Left ventricle myocardium superior (tissue), 1 donor: ENCODE measurements at places on chromosomes 16 and 17. TPM values are rescaled to one million over a fixed set of nuclear protein-coding genes. Genes with fewer than 3 reads are reported as not detected.

CHST5 gene
- total RNA-seq, result 0.07 TPM

GRCh38 chr17:75636381-75637142, 3.3 kb downstream of the SMIM5 start:
- peak; percentile 78 for DNase-seq

DNA sequence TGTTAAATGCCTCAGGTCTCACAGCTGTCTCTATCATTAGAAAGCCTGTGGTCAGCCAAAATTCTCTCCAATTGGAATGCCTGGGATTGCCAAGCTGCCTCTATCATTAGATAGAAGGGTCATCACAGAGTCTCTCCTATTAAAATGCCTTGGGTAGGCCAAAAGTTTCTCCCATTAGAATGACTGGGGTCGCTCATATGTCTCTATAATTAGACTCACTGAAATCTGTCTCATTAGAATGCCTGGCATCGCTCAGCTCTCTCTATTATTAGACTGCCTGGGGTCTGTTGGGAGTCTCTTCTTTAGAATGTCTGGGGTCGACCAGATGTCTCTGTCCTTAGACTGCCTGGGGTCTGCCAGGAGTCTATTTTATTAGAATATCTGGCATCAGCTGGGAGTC, 2265.1 kb downstream of the TP53TG3F start:
- DNase-seq, result no peak

DNA sequence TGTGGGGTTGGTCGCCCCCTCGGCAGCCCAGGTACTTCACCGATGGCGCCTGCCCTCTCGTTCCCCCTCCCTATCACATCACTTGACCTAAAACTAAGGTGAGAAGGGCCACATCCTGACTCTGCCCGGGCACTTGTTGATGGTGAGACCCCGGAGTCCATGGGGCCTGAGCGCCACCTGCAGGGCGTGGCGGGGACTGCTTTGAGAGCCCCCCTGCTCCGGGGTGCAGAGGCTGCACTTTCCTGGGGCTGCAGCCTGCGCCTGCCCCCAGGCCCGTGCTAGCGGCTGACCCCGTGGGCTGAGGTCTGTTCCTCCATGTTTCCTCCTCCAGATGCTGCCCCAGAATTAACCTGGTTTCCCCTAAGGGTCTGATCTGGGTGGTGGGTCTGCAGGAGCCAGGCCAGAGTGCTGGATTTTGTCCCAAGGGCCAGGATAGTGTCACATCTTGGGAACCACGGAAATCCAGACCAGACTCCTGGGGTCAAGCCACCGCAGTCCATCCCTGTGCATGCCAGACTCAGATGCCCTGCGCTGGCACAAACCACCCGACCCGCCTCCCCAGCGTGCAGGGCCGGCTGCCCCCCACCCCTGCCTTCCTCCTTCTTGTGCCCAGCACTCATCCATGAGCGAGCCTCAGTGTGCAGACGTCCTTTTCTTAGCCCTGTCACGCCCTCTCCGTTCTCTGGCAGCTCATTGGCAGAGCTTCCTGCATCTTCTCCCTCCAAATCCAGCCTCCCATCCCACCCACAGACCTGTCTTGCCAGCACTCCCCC, 2.7 kb downstream of the NDUFAF8 start:
- peak; percentile 73 for DNase-seq

CHST4 gene
- not detected for total RNA-seq

DNA sequence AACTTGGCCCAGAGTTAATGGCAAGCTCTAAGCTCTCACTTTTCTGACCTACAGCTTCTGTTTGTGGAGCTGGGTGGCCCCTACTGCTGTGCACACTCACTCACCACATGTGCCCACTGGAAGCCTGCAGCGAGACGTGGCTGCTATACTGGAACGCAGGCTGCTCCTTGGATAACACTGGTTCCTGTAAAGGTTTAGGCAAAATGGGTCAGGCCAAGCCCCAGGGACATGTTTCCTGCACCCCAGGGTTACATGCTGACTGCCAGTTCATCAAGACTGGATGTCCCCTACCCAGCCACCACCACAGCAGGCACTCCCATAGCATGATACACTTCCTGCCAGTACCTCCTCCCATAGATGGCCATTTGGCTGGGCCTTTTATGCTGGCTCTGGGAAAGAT, 8.3 kb downstream of the POLDIP2 start:
- DNase-seq, result no peak

GRCh38 chr16:74748616-74749026, 26.0 kb downstream of the FA2H start:
- DNase-seq, result no peak

- no peak for DNase-seq
Observed at GRCh38 chr16:15975172-15975571, 25.8 kb downstream of the ABCC1 start.

TMEM208 gene
- 11.7 TPM for total RNA-seq

DNA sequence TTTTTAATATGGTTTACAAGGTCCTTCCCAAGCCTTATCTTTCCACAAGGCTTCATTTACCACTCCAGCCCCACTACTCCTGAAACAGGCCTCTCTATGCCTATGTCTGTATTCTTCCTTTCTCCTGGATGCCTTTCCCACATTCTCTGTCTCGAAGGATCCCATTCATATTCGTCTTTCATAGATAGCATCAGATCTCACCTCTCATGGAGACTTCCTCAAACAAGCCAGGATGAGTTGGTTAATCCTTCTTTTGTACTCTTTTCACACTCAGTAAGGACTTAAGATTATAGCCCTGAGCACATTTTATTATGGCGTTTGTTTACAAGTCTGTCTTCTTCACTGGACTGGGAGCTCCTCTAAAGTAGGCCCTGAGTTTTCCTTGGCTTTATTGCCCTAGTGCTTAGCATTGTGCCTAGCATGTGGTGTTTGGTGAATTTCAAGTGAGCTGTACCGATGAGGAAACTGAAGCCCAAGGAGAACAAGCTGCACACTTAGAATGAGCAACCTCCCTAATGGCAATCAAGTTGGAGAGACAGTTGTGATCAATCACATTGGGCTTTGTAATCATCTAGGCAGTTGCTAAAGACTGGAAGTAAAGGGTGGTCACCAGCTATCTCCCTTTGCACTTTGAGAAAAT, 10.0 kb upstream of the TBX4 start:
- DNase-seq, result no peak

TOM1L1 gene
- total RNA-seq, result 12.1 TPM

GRCh38 chr17:14997290-14997689, 267.8 kb downstream of the PMP22 start:
- DNase-seq, result no peak

- DNase-seq, result no peak
Observed at GRCh38 chr17:28598389-28598788, 436 bp downstream of the SPAG5 start.

TELO2 gene
- 21.6 TPM for total RNA-seq

GRCh38 chr17:1438593-1439083, 17.4 kb downstream of the CRK start:
- DNase-seq, result no peak

BTBD17 gene
- not detected for total RNA-seq

SCNN1G gene
- total RNA-seq, result 0.12 TPM

DNA sequence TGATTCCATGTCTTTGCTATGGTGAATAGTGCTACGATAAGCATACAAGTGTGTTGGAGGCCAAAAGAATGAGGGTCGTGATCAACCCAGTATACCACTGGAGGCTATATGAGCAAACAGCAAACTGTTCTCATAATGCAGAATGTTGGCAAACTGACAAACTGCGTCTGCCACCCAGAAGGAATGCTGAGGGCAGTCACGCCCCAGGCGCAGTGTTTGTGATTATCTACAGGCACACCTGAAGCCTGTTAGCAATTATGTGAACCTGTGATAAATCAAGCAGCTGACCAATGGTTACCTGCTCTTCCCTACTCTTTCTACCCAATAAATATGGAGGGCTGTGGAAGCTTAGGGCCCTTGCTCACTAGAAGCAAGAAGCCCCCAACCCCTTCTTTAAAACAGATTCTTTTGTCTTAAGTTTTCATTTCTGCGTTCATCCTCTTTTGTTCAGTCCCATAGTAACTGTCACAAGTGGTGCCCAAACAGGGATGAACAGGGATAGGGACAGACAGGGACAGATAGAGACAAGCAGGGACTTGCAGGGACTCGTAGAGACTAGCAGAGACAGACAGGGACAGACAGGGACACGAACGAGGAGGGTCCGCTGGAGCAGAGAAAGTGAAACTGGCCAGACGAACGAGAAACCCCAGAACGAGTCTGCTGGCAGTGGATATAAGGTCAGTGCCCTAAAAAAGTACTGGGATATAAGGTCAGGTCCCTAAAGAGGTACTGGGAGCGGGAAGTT, 25.1 kb downstream of the CD300LG start:
- peak; percentile 48 for DNase-seq

DNA sequence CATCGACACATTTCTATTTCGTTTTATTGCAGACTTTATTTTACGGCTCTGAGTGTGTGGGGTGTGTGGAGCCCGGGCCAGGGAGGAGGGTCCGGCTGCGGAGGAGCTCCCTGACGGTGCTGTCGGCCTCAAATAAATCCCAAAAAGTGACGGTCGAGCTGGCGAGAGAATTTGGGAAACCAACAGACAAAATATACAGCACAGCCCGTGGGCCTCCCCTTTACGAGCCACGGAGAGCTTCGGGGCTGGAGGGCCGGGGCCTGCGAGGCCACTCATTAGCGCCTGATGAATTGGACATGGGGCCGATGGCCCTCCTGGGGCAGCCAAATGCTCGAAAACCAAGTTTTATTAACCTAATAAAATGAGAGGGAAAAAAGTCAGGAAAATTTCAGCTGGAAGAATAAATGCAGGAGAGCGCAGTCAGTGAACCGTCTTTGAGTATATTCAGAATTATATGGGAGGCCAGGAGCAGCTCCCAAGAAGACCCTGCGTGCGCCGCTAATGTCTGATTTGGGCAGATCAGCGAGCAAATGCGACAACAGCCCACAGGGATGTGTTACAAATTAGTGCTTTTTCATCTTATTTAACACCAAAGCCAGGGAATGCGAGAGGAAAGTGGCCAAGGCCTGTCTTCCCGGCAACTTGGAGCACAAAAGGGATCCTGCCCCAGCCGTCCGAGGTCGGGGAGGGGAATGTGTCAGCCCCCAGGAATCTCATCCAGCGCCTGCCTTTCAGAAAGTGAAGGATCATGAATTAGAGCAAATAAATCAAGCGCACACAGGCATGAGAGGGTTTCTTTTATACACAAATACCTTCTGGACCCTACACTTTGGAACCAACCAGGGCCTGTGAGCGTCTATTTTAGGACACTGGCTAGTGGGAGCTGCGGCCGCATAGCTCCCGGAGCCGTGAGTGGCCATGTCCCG, 249.1 kb downstream of the C16orf95 start:
- no peak for DNase-seq

DNA sequence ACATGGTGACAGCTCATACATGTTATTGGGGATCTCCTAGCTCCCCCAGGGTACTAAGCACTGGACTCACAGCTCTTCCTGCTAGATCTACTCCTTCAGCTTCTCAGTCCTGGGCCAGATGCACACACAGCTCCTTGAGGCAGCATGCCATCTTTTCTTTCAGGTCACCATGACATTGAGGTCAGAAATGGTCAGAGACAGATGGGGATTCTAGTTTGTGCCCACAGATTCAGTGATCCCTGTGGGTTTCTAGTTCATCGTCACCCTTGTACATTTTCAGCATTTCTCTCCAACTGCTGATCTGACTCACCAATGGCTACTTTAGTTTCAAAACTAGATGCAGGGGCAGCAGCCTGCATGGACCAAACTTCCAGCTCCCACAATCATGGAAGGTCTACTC, 560.7 kb upstream of the PSMD7 start:
- no peak for DNase-seq

GRCh38 chr17:78958641-78959127, 21.0 kb downstream of the LGALS3BP start:
- no peak for DNase-seq

- DNase-seq, result no peak
Observed at GRCh38 chr17:62572888-62573401, 54.5 kb upstream of the MRC2 start.

CCT6B gene
- total RNA-seq, result 1.3 TPM

DNA sequence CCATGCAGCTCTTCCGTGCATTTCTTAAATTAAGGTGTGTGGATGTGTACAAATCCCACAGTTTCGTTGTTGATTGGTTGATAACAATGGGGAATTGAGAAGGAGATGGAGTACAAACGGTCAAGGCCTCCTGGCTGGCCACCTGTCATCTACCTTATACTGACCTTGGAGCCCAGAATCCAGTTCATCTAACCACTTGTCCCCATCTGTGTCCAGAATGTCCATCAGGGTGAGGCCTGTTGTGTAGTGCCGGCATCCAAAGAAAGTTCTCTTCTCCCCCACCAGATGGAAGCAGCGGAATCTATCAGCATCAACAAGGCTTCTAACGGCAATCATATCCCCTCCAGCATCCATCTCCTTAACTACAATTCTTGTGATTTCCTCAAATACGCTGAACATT, 1.5 kb downstream of the GSDMB start:
- no peak for DNase-seq

GRCh38 chr16:75660726-75661302, 13.2 kb downstream of the TERF2IP start:
- no peak for DNase-seq

GRCh38 chr17:47733047-47733673, at the start of gene TBX21:
TSS of gene TBX21 (plus strand) at chr17:47733236. CDS start at chr17:47733455, 219 bp downstream.
- DNase-seq, result peak; percentile 78

- DNase-seq, result no peak
Observed at GRCh38 chr17:19305761-19306159, 56.8 kb downstream of the B9D1 start.

RNU2-1 gene
- total RNA-seq, result 5,074 TPM

GRCh38 chr17:20706751-20707373, 127.3 kb downstream of the CDRT15L2 start:
- no peak for DNase-seq

- no peak for DNase-seq
Observed at GRCh38 chr17:46117850-46118696, 75.2 kb downstream of the KANSL1 start.

GRCh38 chr16:69621225-69621624, 55.5 kb downstream of the NFAT5 start:
- DNase-seq, result no peak

ZNF629 gene
- 19.2 TPM for total RNA-seq

DNA sequence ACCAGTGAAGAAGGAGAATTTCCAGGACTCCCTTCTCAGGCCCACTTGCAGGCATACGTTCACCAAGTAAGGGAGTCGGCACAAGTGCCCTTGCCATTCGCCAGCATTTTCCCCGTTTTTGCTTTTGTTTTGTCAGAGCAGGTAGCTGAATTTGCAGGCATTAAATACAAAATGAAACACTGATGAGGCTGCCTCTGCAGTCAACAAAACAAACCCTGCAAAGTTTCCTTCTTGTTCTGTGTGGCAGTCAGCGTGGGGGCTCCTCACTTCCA, 7.8 kb downstream of the GLOD4 start:
- no peak for DNase-seq

GRCh38 chr17:60423865-60424264, 1.6 kb downstream of the CHCT1 start:
- DNase-seq, result no peak

GRCh38 chr17:59369031-59369975, 37.8 kb downstream of the YPEL2 start:
- DNase-seq, result no peak

GRCh38 chr17:27535975-27536374, 79.7 kb downstream of the KSR1 start:
- no peak for DNase-seq
